ENCODE measurements at places on chromosomes 3 and 15.
A peak's percentile ranks its signal among the peaks of the same experiment; 100 is the strongest.

- no peaks in the 10 kb centered on the region for H3K4me1 ChIP-seq
- no peak overlapping the region for H3K27ac ChIP-seq
- no peaks in the 10 kb centered on the region for H3K36me3 ChIP-seq
- DNase-seq: no peak
- no peaks in the 10 kb centered on the region for H3K27me3 ChIP-seq
- H3K4me3 ChIP-seq: no peak overlapping the region
Observed at GRCh38 chr3:18888819-18889218, 259.5 kb upstream of the KCNH8 start.

GRCh38 chr3:103388214-103388613 is 953.4 kb downstream of the ZPLD1 start:
- no peak overlapping the region for H3K4me3 ChIP-seq
- no peaks in the 10 kb centered on the region for H3K4me1 ChIP-seq
- no peaks in the 10 kb centered on the region for H3K27me3 ChIP-seq
- no peaks in the 10 kb centered on the region for H3K36me3 ChIP-seq
- no peak for DNase-seq

GRCh38 chr15:84762840-84763572 is 14.6 kb downstream of the ZNF592 start:
- peaks cover 62% of the 10 kb centered on the region for H3K4me1 ChIP-seq
- peaks cover 32% of the 10 kb centered on the region for H3K36me3 ChIP-seq
- DNase-seq: no peak
- no peak overlapping the region for H3K4me3 ChIP-seq
- no peak overlapping the region for H3K27ac ChIP-seq

GRCh38 chr3:45670991-45671390 is 18.2 kb upstream of the SACM1L start:
- DNase-seq: no peak
- H3K27me3 ChIP-seq: no peaks in the 10 kb centered on the region
- peaks cover 75% of the 10 kb centered on the region for H3K36me3 ChIP-seq
- no peak overlapping the region for H3K27ac ChIP-seq

GRCh38 chr3:182809531-182809930 is 16.2 kb downstream of the ATP11B start:
- peaks cover 3% of the 10 kb centered on the region for H3K36me3 ChIP-seq
- peaks cover 26% of the 10 kb centered on the region for H3K4me1 ChIP-seq
- H3K4me3 ChIP-seq: no peak overlapping the region
- no peaks in the 10 kb centered on the region for H3K27me3 ChIP-seq
- no peak for DNase-seq

- H3K27ac ChIP-seq: no peak overlapping the region
- no peaks in the 10 kb centered on the region for H3K36me3 ChIP-seq
- no peak for DNase-seq
- H3K4me3 ChIP-seq: no peak overlapping the region
Observed at GRCh38 chr15:101138913-101139880, 112.7 kb downstream of the CHSY1 start.

DNA sequence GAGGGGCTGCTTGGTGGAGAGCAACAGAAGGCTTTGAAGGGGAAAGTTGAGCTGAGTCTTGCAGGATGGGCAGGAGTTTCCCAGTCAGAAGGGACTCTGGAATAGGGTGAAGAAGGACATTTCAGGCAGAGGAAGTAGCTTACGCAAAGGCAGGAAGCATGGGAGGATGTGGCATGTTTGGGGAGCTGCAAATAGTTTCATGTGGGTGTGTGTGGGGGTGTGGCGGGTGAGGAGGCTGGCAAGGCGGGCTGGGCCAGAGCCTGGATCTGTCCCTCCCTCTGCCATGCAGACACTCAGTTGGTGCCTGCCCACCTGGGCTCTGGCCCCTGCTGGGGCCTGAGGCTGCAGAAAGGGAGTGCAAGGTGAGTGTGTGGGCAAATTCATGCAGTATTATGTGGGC is 10.4 kb downstream of the TEX264 start:
- H3K27ac ChIP-seq: peak overlapping the region; percentile 46
- DNase-seq: peak; percentile 53
- H3K4me1 ChIP-seq: peaks cover 87% of the 10 kb centered on the region
- no peaks in the 10 kb centered on the region for H3K27me3 ChIP-seq
- H3K36me3 ChIP-seq: peaks cover 56% of the 10 kb centered on the region
- no peak overlapping the region for H3K4me3 ChIP-seq

DNA sequence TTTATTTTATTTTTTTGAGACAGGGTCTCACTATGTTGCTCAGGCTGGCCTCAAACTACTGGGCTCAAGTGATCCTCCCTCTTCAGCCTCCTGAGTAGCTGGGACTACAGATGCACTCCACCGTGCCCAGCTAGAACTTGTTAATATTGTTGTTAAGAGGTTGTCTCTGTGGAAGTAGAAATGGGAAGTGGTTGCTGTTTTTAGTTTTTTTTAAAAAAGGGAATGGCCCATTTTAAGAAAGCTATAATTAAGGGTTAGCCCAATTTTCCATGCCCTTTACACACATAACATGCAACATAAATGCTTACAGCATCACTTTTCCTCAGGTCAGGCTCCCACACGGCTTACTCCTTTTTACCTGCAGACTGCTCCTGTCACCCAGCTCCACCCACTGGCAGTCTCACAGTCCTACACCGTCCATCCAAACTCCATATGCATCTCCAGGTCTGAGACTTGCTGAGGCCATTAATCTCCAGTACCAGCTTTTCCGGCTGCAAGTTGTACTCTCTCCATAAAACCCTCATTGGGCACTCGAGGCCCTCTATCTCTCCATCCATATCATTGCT is 19.8 kb downstream of the MORC1 start:
- DNase-seq: no peak
- H3K36me3 ChIP-seq: no peaks in the 10 kb centered on the region
- H3K27ac ChIP-seq: no peak overlapping the region
- H3K27me3 ChIP-seq: no peaks in the 10 kb centered on the region
- H3K4me1 ChIP-seq: no peaks in the 10 kb centered on the region

- no peaks in the 10 kb centered on the region for H3K27me3 ChIP-seq
- peak overlapping the region; percentile 84 for H3K4me3 ChIP-seq
- no peak for DNase-seq
- H3K27ac ChIP-seq: peak overlapping the region; percentile 98
Observed at GRCh38 chr15:101652786-101653430, 727 bp upstream of the TM2D3 start.

DNA sequence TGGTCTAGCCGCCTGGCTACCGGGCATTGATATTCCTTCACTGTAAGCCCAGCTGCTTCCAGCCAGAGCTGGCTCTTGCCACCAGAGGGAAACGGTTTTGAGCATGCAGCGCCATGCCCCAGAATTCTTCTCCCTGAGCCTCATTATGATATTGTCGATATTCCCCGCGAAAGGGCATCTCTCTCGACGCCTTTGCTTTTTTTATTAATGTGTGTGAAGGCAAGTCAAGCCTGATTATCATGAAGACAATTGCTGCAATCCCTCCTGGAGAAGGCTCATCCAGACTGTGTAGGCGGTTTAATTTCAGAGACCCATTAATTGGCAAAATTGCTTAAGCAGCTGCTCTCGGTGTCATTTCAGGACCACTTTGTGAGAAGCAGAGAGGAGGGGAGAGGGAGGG is 321.2 kb upstream of the TLE3 start:
- no peaks in the 10 kb centered on the region for H3K27me3 ChIP-seq
- H3K36me3 ChIP-seq: no peaks in the 10 kb centered on the region
- no peak for DNase-seq
- H3K4me3 ChIP-seq: no peak overlapping the region
- H3K4me1 ChIP-seq: no peaks in the 10 kb centered on the region
